ENCODE measurements at places on chromosomes 5 and 9. TPM values are rescaled to one million over a fixed set of nuclear protein-coding genes. Genes with fewer than 3 reads are reported as not detected.

GRCh38 chr9:132242621-132243155, 80.8 kb downstream of the NTNG2 start:
- no peak for DNase-seq

GRCh38 chr5:132486318-132487094, 4.1 kb downstream of the IRF1 start:
- DNase-seq, result no peak

- no peak for DNase-seq
Measured at GRCh38 chr5:27578279-27578678, 539.9 kb upstream of the CDH9 start.

DNA sequence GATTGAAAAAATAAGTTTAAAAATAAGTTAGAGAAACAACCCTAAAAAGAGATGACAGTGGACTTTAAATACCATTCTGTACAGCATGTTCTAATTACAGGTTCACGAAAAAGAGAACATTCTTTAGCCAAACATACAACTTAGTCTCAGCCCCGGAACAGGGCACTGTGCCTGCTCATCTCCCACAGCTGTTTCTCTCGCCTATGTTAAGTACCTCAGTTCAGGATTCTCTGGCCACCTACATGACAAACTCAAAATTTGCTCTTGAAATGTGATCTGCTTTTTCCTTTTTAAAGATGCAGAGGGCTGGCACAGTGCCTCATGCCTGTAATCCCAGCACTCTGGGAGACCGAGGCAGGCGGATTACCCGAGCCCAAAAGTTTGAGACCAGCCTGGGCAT, 52.3 kb downstream of the MYO10 start:
- no peak for DNase-seq

DNA sequence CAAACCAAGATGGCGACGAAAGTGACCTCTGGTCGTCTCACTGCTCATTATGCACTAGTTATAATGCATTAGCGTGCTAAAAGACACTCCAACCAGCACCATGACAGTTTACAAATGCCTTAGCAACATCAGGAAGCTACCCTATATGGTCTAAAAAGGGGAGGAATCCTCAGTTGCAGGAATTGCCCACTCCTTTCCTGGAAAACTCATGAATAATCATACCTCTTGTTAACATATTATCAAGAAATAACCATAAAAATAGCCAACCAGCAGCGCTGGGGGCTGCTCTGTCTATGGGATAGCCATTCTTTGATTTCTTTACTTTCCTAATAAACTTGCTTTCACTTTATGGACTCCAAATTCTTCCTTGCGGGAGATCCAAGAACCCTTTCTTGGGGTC, 595.7 kb upstream of the KLF4 start:
- no peak for DNase-seq

- no peak for DNase-seq
Measured at GRCh38 chr9:3497401-3497800, 28.4 kb downstream of the RFX3 start.

DNA sequence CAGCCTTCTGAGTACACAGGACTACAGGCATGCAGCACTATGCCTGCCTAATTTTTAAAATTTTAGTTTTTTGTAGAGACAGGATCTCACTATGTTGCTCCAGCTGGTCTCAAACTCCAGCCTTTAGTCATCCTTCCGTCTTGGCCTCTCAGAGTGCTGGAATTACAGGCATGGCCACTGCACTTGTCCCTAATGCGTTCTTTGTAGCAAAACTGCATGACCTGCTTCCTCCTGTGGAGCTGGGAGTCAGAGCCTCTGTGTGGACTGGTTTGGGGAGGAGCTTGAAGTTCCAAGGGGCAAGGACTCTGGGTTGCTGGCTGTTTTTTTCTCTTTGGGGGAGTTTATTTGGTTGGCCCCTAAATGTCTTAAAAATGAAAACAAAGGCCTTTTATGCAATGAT, 22.7 kb upstream of the ANKRD34B start:
- DNase-seq, result no peak

DNA sequence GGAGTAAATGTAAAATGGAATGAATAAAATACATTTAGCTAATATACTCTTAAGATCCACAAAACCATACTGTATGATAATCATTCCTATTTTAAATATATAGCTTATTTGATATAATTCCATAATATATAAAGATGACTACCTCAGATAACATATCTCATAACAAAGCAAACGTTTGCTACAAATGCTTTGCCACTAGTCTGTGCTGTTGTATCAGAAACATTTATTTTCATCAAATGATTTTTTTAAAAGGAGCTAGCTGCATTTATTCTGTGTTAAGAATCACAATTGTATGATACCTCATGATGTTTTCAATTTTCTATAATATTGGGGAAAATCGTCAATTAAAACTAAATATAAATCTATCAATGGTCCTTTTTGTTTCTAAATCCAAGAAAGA, 567.2 kb downstream of the PTPRD start:
- no peak for DNase-seq

DNA sequence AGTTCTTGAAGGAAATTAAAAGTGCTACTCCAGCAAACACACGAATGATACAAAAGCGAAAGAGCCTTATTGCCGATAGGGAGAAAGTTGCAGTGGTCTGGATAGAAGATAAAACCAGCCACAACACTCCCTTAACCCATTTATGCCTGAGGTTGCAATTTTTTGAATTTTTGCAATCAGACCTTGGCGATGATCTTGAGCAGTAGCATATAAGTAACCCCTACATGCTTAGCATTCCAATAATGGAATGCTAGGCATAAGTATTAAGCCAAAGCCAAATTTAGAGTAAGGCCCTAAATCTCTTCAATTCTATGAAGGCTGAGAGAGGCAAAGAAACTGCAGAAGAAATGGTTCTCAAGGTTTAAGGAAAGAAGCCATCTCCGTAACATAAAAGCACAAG, 153.5 kb downstream of the SLC28A3 start:
- DNase-seq, result no peak

- DNase-seq, result no peak
Measured at GRCh38 chr5:176497852-176498251, 39.4 kb downstream of the RNF44 start.

DNA sequence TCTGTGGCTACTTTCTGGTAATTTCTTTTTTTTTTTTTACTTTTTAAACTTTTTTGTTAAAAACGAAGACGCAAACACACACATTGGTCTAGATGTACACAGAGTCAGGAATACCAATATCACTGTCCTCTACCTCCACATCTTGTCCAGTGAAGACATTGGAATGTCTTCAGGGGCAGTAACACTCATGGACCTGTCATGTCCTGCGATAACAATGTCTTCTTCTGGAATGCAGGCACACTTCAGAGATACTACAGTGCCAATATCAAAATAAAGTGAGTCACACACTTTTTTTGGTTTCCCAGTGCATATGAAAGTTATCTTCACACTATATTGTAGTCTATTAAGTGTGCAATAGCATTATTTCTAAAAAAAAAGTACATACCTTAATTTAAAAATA, 175.9 kb downstream of the ARRDC3 start:
- DNase-seq, result no peak

- no peak for DNase-seq
Measured at GRCh38 chr5:83470526-83471404, 779 bp upstream of the VCAN start.

BTNL3 gene
- not detected for total RNA-seq

GPX8 gene
- 24.9 TPM for total RNA-seq

CDO1 gene
- 342 TPM for total RNA-seq

C9orf152 gene
- not detected for total RNA-seq

CYLC2 gene
- total RNA-seq, result not detected

PHF24 gene
- 1.1 TPM for total RNA-seq

ABLIM3 gene
- total RNA-seq, result 26.3 TPM

All from breast epithelium (tissue), 4 donors.